GM23338 (cell line): ENCODE measurements at places on chromosomes 11 and 22.

DNA sequence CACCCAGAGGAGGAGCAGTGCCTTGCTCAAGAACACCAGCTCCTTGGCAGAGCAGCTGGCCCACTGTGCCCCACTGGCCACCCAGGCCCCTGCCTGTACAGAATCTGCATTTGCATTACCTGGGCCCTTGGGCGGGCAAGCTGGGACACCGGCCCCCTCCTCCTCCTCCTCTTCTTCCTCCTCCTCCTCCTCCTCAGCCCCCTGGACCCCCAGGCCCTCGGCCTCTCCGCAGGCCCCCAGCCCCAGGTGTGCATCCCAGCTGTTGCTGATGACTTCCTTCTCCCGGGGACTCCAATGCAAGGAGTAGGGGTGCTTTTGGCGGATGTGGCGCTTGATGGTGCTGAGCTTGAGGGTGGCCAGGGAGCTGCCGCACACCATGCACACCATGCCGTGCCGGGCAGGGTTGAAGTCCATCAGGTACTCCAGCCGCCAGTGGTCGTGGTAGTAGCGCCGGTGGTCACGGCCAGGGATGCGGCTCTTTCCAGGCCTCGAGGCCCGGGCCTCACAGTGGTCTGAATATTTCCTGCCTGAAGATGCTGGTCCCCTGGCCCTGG, 2.8 kb downstream of the ZFTA start:
- H3K4me1 ChIP-seq = peaks cover 43% of the 10 kb centered on the region
- no peaks in the 10 kb centered on the region for H3K36me3 ChIP-seq
- H3K27ac ChIP-seq = peak overlapping the region; percentile 45; the same call in 1 of the 2 replicates
- peak; percentile 18 for DNase-seq
- peak overlapping the region; percentile 88; the same call in 1 of the 2 replicates for H3K4me3 ChIP-seq

DNA sequence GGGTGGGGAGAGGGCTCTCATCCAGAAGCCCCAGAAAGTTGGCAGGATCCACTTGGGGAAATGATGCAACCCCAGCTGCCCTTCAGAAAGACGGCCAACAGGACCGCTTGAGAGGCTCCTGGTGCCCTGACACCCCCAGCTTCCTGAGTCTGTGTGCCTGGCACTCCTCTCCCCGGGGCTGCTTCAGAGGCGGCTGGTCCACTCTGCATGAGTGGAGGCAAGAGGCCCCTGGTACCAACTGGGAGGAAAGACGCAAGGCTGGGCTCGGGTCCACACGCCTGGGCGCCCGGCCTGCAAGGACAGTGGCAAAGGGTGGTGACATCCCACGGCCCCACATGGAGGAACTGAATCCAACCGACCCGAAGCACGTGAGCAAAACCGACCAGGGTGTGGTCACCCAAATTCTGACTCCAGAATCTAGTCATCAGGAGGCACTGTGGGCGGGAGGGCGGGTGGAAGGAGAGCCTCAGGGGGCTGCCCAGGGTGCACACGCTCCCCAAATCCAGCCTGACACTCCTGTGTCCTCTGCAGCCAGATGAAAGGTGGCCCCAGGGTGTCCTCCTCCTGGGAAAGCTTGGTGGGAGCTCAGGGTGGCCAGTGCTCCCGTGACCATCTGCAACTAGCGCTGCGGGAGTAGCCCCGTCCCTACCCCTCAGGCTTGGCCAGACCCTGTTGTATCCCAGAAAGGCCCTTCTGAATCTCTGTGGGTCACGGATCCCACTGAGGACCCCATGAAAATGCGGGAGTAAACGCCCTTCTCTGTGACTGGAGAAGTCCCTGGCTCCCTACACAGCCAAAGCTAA, 3.7 kb downstream of the RNH1 start:
- peak overlapping the region; percentile 97 for H3K4me3 ChIP-seq
- H3K36me3 ChIP-seq = no peaks in the 10 kb centered on the region
- peaks cover 11% of the 10 kb centered on the region; the same call in 1 of the 2 replicates for H3K27me3 ChIP-seq
- DNase-seq = no peak

DNA sequence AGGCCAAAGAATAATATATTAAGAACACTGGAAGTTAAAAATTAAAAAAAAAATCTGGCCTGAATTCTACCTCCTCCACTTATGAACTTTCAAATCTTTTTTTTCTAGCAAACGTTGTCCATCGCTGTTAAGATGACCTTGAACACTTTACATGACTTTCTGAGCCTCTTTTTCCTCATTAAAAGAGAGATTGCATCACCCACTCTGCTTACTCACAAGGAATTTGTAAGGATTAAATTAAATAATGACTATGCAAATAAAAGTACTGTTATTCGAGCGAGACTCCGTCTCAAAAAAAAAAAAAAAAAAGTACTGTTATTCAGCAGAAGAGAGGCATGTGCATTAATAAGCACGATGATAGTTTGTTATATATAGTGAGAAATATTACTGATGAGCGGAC, 285.1 kb upstream of the CCDC90B start:
- peaks cover 15% of the 10 kb centered on the region; the same call in 1 of the 2 replicates for H3K4me1 ChIP-seq
- no peaks in the 10 kb centered on the region for H3K27me3 ChIP-seq
- DNase-seq = peak; percentile 23
- no peak overlapping the region for H3K27ac ChIP-seq
- H3K36me3 ChIP-seq = no peaks in the 10 kb centered on the region
- no peak overlapping the region for H3K4me3 ChIP-seq

GRCh38 chr11:83249445-83249844, 36.7 kb downstream of the CCDC90B start:
- H3K27ac ChIP-seq = no peak overlapping the region
- H3K4me3 ChIP-seq = no peak overlapping the region
- no peak for DNase-seq
- H3K27me3 ChIP-seq = no peaks in the 10 kb centered on the region
- H3K36me3 ChIP-seq = no peaks in the 10 kb centered on the region

DNA sequence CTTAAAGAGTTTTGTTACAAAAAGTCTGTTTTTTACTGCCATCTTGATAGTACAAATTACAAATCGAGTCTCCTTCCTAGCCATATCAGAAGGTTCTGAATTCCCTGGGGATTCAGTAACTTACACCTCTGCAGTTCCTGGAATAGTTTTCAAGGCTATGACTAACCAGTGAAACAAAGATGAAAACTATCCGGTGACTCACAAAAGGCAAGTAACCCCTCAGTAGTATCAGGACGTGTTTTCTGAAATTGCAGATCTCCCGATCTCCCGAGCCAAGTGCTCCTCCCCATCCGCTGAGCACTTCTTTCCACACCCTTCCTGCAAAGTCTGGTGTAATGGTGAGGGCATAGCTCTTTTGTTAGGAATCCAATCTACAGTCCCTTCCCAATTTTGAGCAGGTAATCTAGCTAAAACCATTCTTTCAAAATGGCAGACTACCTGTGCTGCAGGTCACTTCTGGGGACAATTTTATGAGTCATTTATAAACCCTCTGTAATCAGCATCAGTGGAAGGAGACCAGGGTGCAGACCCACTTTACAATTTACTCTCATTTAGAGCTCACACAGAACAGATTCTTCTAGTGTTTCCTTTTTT, 7.7 kb downstream of the E2F8 start:
- H3K4me3 ChIP-seq = no peak overlapping the region
- H3K4me1 ChIP-seq = no peaks in the 10 kb centered on the region
- no peak for DNase-seq

DNA sequence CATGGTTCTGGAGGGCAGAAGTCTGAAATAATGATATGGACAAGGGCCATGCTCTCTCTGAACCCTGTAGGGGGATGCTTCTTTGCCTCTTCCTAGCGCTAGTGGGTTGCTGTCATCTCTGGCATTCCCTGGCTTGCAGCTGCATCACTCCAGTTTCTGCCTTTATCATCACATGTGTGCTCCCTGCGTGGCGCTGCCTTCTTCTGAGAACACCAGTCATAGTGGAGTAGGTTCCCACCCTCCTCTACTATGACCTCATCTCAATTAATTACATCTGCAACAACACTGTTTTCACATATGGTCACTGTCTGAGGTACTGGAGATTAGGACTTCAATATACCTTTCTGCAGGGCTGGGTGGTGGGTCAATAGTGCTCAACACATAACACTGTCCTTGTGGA, 402.3 kb upstream of the NARS2 start:
- DNase-seq = no peak
- H3K27ac ChIP-seq = no peak overlapping the region
- H3K36me3 ChIP-seq = no peaks in the 10 kb centered on the region
- H3K27me3 ChIP-seq = no peaks in the 10 kb centered on the region

GRCh38 chr11:10584071-10584501, 15.6 kb upstream of the LYVE1 start:
- no peak overlapping the region for H3K27ac ChIP-seq
- no peak overlapping the region for H3K4me3 ChIP-seq
- no peaks in the 10 kb centered on the region for H3K4me1 ChIP-seq
- H3K27me3 ChIP-seq = no peaks in the 10 kb centered on the region
- no peak for DNase-seq
- no peaks in the 10 kb centered on the region for H3K36me3 ChIP-seq

DNA sequence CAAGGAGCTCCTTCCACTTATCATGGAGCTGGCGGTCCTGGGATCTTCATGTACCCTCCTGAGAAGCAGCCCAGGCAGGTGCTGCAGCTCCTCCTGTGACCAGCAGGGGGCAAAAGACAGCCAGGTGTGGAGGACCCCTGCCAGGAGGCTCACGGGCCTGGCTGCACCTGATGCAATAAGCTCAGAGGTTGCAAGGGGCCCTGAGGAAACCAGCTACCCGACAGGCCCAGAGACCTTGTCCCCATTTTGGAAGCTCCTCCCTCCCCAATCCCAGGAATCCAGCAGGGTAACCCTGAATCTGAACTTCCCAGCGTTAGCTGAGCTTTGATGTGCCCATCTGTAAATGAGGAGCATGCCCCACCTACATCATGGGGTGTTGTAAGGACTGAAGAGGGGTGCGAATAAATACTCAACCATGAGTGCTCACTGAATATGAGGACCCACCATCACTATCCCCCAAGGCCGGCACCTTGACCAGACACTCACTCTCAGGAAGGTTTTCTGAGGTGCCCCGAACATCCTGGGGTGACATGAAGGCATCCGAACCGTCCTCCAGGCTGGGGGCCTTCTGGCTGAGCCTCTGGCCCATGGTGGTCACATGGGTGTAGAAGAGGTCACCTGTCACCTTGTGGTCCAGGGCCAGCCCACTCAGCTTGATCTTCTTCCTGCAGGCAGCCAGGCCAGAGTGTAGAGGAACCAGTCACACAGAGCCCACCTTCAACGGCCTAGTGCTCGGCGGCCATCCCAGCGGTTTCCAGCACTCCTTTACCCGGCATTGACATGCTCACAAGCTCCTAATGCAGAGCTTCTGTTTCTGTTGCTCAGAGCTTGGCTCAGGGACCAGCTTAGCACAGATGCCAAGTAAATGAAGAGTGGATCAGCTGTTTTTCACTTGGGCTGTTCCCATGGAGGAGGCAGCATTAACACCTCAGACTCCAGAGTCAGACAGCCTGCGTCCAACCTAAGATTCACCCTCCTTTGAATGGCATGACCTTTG, 21.7 kb downstream of the SLC43A1 start:
- H3K4me1 ChIP-seq = no peaks in the 10 kb centered on the region; the same call in 1 of the 2 replicates
- H3K36me3 ChIP-seq = peaks cover 10% of the 10 kb centered on the region; the same call in 1 of the 2 replicates
- H3K4me3 ChIP-seq = no peak overlapping the region
- H3K27me3 ChIP-seq = no peaks in the 10 kb centered on the region
- H3K27ac ChIP-seq = peak overlapping the region; percentile 94
- peak; percentile 97 for DNase-seq

GRCh38 chr11:34263441-34264091, 94.2 kb downstream of the ABTB2 start:
- no peak overlapping the region for H3K4me3 ChIP-seq
- H3K4me1 ChIP-seq = peaks cover 8% of the 10 kb centered on the region; the same call in 1 of the 2 replicates
- H3K27me3 ChIP-seq = no peaks in the 10 kb centered on the region
- H3K27ac ChIP-seq = no peak overlapping the region

DNA sequence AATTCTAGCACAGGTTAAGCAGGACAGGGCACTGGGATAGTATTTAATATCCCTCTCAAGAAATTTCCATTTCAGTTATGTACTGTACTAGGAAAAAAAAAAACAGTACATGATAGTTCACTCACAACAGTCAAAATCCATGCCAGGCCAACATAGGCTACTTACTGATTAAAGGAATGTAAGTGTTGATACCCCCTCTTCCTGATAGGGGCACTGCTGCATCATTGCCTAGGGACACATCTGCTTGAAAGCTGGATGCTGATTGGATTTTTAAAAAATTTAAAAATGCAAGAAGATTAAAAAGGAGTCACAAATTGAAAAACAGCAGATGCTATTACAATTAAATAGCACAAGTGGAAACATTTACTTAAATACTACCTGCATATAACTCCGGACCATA, 43.4 kb downstream of the APOL5 start:
- no peaks in the 10 kb centered on the region for H3K36me3 ChIP-seq
- no peaks in the 10 kb centered on the region for H3K4me1 ChIP-seq
- no peak overlapping the region for H3K4me3 ChIP-seq

GRCh38 chr11:97224396-97224795, 834.6 kb downstream of the JRKL start:
- H3K27ac ChIP-seq = no peak overlapping the region
- H3K27me3 ChIP-seq = no peaks in the 10 kb centered on the region
- H3K4me3 ChIP-seq = no peak overlapping the region
- DNase-seq = no peak
- H3K4me1 ChIP-seq = no peaks in the 10 kb centered on the region
- H3K36me3 ChIP-seq = no peaks in the 10 kb centered on the region

GRCh38 chr11:81870066-81870412, 863.6 kb downstream of the FAM181B start:
- H3K4me3 ChIP-seq = no peak overlapping the region
- no peaks in the 10 kb centered on the region for H3K36me3 ChIP-seq
- no peaks in the 10 kb centered on the region for H3K27me3 ChIP-seq
- no peak overlapping the region for H3K27ac ChIP-seq

GRCh38 chr22:23754220-23754919, at the start of gene VPREB3:
VPREB3 (minus strand) TSS chr22:23754425; CDS start chr22:23754363, 62 bp downstream.
- no peaks in the 10 kb centered on the region for H3K36me3 ChIP-seq
- DNase-seq = peak; percentile 41
- H3K27me3 ChIP-seq = no peaks in the 10 kb centered on the region
- no peak within 1 kb of the TSS for H3K4me3 ChIP-seq

DNA sequence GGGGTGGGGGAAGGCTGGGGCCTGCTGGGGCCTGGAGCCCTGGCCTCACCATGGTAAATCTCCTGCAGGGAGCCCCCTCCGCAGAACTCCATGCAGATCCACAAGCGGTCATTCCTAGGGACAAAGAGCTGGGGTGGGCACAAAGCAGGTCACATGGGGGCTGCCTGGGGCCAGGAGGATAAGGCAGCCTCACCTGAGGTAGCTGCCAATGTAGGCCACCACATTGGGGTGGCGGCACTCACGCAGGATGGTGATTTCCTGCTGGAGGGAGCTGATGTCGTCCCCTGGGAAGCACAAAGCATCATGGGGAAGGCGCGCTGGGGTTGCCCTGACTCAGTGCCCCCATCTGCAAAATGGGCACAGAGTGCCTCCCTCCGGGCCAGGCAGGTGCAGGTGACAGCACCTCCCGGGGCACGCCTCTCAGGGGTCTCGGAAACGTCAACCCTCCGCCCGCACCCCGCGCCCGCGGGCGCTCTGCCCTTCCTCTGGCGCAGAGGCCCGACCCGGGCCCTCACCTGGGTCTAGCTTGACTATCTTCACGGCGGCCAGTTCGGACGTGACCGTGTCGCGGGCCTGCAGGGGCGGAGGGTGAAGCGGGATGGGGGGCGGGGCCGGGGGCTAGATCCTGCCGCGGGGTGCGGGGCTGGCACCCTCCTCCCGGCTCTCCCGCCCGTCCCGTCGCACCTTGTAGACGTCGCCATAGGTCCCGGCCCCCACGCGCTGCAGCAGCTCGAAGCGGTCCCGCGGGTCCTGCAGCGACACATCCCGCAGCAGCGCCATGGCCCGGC, 450 bp downstream of the MAP4K2 start:
- H3K27me3 ChIP-seq = no peaks in the 10 kb centered on the region
- H3K4me1 ChIP-seq = peaks cover 4% of the 10 kb centered on the region; the same call in 1 of the 2 replicates
- DNase-seq = peak; percentile 17
- H3K27ac ChIP-seq = no peak overlapping the region

- DNase-seq = no peak
- H3K36me3 ChIP-seq = no peaks in the 10 kb centered on the region
- H3K4me1 ChIP-seq = peaks cover 16% of the 10 kb centered on the region
Observed at GRCh38 chr11:48085688-48086087, 105.3 kb downstream of the PTPRJ start.
